ENCODE measurements at places on chromosomes 12 and 14. TPM values are rescaled to one million over a fixed set of nuclear protein-coding genes. Genes with fewer than 3 reads are reported as not detected.

- DNase-seq = no peak
- H3K4me3 ChIP-seq = no peak overlapping the region
- no peak overlapping the region for H3K27ac ChIP-seq
- H3K4me1 ChIP-seq = peaks cover 12% of the 10 kb centered on the region
- no peaks in the 10 kb centered on the region for H3K36me3 ChIP-seq
Observed at GRCh38 chr14:33452995-33453394, 497.9 kb downstream of the EGLN3 start.

- no peaks in the 10 kb centered on the region for H3K4me1 ChIP-seq
- H3K36me3 ChIP-seq = no peaks in the 10 kb centered on the region
- no peak for DNase-seq
- no peak overlapping the region for H3K27ac ChIP-seq
- no peak overlapping the region for H3K4me3 ChIP-seq
Observed at GRCh38 chr12:57985685-57986084, 44.3 kb downstream of the ATP23 start.

GRCh38 chr14:86596024-86596423 is 1066.1 kb downstream of the FLRT2 start:
- no peak overlapping the region for H3K27ac ChIP-seq
- H3K36me3 ChIP-seq = no peaks in the 10 kb centered on the region
- H3K4me1 ChIP-seq = no peaks in the 10 kb centered on the region
- no peak overlapping the region for H3K4me3 ChIP-seq

Gene AMN
- 2.6 TPM for polyA plus RNA-seq

DNA sequence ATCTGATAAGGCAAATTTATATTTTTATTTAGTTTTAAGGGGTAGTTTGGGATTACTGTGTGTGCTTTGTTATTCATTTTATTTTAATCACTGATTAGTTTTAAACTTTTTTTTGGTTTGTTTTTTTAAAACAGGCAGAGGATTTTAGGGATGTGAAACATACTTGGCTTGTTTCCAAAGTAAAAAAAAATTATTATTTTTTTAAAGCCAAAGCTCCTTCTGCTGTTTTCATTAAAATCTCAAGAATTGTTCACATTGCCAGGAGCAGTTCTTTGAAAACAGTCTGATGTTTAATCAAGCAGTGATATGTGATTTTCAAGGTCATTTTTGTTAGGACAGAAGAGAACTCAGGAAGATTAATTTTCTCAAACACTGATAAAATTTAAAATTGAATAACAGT is 11.2 kb downstream of the TTC8 start:
- DNase-seq = no peak
- H3K27me3 ChIP-seq = no peaks in the 10 kb centered on the region
- no peak overlapping the region for H3K4me3 ChIP-seq
- no peak overlapping the region for H3K27ac ChIP-seq
- H3K36me3 ChIP-seq = no peaks in the 10 kb centered on the region

DNA sequence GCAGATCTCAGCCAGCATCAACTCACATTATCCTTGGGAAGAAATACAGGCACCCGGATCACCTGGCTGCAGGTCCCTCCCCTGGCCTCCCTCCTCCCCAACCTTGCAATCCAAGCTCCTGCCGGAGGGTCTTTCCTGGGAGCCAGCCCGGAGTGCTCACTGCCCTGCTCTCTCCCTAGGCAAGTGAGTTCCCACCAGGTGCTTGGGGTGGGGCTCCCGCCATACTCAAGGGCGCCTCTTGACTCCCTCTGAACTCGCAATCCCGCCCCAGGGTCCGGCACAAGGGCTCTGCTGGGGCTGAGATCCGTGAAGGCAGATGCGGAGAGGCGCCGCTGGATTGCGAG is 1.2 kb upstream of the CEP170B start:
- H3K4me3 ChIP-seq = peak overlapping the region; percentile 29
- H3K27ac ChIP-seq = no peak overlapping the region
- H3K27me3 ChIP-seq = peaks cover 17% of the 10 kb centered on the region
- no peak for DNase-seq
- H3K4me1 ChIP-seq = peaks cover 30% of the 10 kb centered on the region

Data from spinal cord (tissue), 10 donors.